Cerebellum (tissue), 4 donors: ENCODE measurements at places on chromosomes 7 and 10. TPM values are rescaled to one million over a fixed set of nuclear protein-coding genes. Genes with fewer than 3 reads are reported as not detected.
A peak's percentile ranks its signal among the peaks of the same experiment; 100 is the strongest.

CUBN gene
- 7.8 TPM for total RNA-seq

GRCh38 chr7:156986378-156986777 is 24.1 kb downstream of the MNX1 start:
- DNase-seq, result no peak

DNA sequence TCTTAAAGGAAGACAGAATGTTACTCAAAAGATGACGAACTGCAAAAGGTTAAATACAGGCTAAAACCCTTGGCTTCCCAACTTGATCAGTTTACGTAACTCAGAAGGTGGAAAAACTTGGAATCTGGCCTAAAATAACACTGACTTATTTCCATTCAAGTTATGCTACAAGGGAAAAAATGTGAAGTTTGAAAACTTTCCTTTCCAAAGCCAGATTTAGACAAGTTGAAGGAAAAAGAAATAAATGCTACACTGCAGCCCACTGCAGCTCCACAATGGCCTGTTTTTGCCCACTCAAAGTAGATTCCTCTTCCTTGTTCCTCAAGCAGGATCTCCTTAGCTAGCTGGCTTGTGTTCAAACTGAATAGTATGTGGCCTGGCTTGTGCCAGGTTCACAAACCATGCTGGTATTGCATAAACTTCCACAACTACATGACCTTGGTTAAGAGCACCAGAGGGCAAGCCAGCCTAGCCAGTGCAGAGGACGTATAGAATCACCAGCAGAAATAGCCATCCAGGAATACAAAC is 166.2 kb downstream of the CPEB3 start:
- no peak for DNase-seq

DNA sequence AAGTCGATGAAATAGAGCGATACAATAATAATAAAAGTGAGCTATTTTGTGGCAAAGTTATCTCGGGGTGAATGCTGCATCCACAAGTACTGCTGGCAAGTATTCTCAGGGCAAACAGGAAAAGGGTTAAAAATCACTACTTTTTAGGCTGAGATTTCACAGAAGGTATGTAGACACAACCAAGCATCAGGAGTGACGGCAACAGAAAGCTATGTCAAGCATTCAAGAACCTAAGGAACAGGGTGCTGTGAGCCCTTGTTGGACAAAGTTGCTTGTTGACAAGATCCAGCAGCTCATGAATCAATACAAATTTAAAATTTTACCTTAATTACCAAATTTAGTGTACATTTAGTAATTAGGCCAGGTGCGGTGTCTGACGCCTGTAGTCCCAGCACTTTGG is 41.2 kb upstream of the C1QL3 start:
- no peak for DNase-seq

GRCh38 chr7:66681491-66682349 is 53.0 kb downstream of the KCTD7 start:
- peak; percentile 94 for DNase-seq

BHLHA15 gene
- total RNA-seq, result 5.4 TPM

- DNase-seq, result no peak
These were observed 69.7 kb downstream of the VCL start for GRCh38 chr10:74067373-74068352.

DNA sequence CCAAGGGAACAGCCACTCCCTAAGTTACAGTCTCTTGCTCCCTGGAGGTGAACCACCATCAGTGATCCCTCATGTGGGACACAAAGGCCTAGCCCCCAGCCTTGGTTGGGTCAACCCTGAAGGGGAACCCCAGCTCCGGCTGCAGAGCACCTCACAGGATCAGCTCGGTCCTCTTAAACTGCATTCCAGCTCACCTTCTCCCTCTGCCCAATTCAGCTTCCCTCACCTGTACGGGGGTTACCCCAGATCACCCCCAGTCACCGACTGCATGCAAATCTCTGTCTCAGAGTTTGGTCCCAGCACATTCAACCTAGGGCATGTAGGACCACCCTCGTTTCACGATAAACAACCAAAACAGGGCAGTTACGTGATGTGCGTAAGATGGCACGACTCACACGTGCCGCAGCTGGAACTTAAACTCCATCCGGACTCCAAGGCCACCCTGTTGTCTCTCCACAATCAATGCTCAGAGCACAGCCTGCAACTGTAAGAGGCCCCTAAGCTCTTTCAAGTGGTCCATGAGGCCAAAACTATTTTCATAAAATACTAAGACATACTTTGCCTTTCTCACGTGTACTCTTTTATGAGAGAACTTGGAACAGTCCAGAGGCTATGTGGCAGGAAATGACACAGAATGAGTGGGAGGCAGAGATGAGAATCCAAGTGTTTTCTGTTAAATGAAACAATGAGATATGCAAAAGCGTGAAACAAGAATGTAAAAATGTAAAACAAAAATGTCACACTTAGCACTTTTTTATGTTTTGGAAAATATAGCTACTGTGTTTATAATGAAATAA is 285.2 kb downstream of the PTPRN2 start:
- DNase-seq, result no peak

GRCh38 chr7:112930787-112931186 is 140.6 kb upstream of the TMEM168 start:
- no peak for DNase-seq

DNA sequence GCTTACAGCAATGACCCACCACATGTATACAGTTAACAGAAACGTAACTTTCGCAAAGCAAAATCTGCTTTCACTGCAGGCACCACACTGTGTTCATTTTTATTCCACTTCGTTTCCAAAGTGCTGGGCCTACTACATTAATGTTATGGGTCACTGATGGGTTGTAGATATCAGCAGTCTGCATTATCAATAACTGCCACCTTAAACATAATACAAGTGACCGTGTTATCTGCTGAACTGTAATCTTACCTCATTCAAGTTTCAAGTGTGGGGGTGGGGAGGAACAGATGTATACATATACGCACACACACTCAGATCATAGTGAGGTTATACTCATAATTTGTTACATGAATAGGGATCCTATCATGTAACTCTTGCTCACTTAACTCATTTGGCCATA is 21.1 kb downstream of the RNF32 start:
- no peak for DNase-seq

DNA sequence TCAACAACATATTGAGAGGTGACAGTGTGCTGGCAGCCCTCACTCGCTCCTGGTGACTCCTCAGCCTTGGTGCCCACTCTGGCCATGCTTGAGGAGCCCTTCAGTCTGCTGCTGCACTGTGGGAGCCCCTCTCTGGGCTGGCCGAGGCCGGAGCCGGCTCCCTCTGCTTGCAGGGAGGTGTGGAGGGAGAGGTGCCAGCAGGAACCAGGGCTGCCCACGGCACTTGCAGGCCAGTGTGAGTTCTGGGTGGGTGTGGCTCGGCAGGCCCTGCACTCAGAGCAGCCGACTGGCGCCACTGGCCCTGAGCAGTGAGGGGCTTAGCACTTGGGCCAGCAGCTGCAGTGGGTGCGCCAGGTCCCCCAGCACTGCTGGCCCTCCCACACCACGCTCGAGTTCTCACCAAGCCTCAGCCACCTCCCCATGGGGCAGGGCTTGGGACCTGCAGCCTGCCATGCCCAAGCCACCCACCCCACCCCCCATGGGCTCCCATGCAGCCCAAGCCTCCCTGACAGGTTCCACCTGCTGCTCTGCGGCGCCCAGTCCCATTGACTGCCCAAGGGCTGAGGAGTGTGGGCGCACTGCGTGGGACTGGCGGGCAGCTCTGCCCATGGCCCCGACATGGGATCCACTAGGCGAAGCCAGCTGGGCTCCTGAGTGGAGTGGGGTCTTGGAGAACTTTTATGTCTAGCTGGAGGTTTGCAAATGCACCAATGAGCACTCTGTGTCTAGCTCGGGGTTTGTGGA is 377.1 kb upstream of the ANKRD30A start:
- DNase-seq, result no peak

DNA sequence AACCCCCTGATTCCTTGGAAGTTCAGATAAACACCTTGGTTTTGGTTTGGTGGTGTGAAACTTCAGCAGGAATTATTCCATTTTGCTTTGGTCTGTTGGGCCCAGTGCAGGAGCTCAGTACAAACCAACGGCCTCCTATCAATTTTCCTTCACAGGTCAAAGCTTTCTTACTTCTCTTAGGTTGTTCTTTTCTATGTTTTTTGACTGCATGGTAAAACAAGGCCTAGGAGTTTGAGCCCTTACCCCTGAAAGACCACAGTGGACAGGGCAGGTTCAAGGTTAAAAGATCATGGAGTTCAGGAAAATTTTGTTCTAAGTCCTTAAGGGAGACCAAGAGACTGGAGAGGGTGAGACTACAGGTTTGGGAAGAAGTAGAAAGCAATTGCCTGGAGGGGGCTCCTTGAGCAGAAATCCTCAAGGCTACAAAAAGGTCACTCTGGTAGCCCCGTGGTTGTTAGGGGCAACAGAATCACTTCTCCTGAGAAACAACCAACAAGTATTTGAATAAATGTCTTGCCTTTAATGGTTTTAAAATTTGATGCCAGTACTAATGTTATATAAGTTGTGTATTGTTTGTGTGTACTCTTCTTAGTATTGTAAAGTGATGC is 40.9 kb upstream of the FHIP2A start:
- DNase-seq, result no peak

GRCh38 chr10:13977861-13978532 is 352.7 kb downstream of the FRMD4A start:
- DNase-seq, result no peak

GRCh38 chr10:16952080-16952479 is 134.9 kb upstream of the RSU1 start:
- no peak for DNase-seq

GRCh38 chr7:12754179-12754578 is 66.7 kb downstream of the ARL4A start:
- DNase-seq, result no peak

TFR2 gene
- 2.8 TPM for total RNA-seq

GRCh38 chr7:6567886-6568285 is 9.4 kb upstream of the ZDHHC4 start:
- no peak for DNase-seq

DNA sequence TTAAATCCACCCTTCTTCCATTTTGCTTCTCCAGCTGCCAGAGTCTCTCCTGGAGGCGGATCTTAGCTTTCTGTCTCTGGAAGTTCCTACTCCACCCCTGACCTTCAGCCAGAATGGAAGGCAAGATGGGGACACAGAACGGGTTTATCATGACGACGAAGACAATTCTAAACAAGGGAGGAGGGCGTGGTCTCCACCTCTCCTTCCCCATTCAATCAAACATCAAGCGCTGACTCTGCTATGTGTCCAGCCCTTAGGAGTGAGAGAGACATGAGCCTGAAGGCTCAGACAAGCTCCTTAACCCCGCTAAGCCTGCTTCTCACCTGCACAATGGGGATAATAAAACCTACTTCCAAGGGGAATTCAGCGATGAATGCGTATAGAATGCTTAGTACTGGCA is 3.1 kb downstream of the CYP17A1 start:
- no peak for DNase-seq

DNA sequence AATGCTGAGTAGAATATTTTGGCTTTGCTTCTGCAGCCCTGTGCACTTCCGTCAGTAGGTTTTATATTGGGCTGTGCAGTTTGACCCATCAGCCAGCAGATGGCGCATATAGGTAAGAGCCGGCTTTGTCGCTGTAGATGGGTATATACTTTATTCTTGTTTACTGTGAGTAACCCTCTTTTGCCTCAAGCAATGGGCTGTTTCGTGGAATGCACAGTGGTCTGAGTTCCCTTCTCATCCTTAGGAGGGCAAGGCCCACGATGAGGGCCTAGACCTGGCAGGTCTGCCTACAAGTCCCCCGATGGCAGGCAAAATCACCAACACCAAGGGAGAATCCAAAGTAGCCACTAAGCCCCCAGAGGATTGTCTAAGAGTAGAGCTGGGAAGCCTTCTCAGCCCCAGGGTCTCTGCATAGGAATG is 1002.9 kb upstream of the KCND2 start:
- DNase-seq, result no peak

GRCh38 chr7:3217166-3217565 is 83.9 kb upstream of the SDK1 start:
- no peak for DNase-seq

DNA sequence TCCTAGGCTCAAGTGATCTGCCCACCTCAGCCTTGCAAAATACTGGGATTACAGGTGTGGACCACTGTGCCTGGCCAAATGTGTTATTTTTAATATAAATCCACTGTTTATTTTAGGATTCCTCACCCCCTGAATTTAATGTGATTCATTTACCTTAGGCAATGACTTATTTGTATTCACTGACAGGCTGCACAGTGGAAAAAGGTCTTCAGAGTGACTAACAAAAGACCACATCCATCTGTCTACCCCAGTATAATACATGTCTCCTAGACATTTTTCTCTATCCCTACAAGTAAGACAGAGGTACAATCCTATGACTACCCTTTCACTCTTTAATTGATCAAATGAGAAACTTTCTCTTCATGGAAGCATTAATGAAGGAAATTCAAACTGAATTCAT is 230.2 kb downstream of the AHR start:
- DNase-seq, result no peak

DNA sequence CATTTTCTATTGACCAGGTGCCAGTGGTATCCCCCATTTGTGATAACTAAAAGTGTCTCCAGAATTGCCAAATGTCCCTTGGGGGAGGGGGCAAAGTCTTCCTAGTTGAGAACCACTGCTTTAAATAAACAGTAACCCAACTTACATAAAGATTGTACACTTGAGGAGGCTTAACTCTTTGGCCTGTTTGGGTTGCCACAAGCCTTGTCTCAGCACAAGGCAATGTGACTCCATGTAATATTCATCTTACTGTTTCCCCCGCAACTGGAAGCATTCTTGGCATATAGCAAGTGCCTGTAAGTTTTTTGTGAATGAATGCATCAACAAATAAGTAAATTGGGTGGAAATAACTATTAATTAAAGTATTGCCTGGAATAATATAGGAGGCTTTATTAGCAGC is 108.3 kb downstream of the ANK3 start:
- DNase-seq, result no peak
